CD4-positive, alpha-beta T cell treated with Interleukin-1 beta for 1 hour (primary cell): ENCODE measurements at places on chromosomes 4 and X.

DNA sequence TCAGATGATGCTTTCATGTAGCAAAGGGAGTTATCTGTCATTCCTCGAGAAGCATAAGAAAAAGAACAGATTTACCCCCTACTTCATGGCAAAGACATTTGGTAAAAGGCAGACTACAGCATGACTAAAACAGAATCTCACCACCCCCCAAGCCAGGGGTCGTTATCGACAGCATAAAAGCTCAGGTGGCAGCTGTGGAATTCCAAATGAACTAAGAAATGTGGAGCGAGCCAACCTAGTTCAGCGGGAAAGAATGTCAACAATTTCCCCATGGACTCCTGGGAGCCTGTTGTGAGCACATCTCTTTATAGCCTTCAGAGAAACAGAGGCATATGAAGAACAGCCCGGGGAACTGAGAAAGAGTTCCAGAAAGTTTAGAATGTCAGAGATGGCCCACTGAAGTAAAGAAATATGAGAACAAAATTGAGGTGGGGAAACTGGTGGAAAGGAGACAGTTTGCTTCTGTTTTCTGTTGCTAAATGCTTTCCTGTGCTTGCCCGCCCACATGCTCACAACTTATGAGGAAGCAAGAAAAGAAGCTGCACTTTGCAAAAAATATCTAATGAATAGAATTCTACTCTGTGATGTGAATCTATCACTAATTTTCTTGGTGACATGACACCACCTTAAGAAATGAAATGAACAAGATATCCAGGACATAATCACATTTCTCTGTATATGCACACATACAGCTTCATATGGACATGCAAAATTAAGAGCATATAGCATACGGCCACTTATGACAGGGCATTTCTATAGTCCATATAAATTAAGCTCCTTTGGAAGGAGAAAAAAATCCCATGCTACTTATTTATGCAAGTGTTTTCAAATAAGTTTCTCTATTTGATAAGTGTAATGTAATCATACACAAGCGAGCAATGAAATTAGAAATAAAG is 135.3 kb upstream of the MID1 start:
- DNase-seq: no peak

- no peak for DNase-seq
These were observed 851.6 kb downstream of the CENPC start for GRCh38 chr4:66693694-66694093.

GRCh38 chrX:83339724-83340123 is 168.4 kb upstream of the POU3F4 start:
- DNase-seq: no peak

- DNase-seq: no peak
These were observed 28.3 kb upstream of the NWD2 start for GRCh38 chr4:37216209-37216608.

- DNase-seq: no peak
These were observed 74.8 kb upstream of the SLC34A2 start for GRCh38 chr4:25580633-25581467.

DNA sequence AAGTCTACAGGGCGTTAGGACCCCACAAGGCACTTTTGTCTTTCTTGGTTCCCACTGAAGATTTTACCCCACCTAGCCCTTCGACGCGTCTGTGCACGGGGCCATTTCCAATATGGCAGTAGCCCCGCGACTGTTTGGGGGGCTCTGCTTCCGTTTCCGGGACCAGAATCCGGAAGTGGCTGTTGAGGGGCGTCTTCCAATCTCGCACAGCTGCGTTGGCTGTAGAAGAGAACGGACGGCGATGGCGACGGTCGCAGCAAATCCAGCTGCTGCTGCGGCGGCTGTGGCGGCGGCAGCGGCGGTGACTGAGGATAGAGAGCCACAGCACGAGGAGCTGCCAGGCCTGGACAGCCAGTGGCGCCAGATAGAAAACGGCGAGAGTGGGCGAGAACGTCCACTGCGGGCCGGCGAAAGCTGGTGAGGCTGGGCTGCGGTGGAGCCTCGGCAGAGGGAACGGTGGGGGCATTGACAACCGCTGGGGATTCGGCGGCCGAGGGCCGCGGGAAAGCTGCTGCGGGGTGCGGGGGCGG is at the start of gene USP11:
TSS of gene USP11 (plus strand) at position 207 of the 530 bp plus-strand sequence. CDS start at position 242, 35 bp downstream.
- DNase-seq: peak; percentile 78

DNA sequence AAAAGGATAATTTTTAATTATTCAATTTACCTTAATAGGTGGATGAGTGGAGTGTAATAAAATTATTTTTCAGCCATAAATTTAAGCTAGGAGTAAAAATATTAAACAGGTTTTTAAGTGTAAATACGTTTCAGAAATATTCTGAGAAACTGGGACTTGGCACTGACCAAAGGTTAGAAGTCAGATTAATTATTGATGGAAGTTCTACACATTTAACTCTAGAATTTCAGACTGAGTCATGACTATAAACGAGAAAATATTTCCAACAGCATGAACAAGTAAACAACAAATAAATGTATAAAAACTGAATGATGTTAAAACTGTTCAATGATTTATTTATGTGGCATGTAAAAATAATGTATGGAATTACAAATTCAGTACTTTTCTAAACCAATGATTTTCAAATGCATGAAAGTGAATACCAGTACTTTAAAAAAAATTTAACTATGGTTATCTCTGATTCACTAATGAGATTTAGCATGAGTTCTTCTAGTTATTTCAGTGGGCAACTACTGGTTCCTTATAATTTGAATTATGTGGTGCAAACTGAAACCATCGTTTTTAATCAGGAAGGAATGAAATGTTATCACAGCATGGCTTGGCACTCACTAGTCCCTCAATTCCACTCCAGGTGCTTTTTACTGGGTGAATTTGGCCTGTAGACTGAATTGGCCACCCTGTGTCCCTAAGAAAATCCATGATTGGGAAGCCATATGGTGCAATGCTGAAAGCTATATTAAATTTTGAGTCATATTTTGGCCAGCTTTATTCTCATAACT is 244.2 kb downstream of the FSTL5 start:
- DNase-seq: no peak

- DNase-seq: no peak
These were observed 138.4 kb upstream of the ARX start for GRCh38 chrX:25154168-25154567.

DNA sequence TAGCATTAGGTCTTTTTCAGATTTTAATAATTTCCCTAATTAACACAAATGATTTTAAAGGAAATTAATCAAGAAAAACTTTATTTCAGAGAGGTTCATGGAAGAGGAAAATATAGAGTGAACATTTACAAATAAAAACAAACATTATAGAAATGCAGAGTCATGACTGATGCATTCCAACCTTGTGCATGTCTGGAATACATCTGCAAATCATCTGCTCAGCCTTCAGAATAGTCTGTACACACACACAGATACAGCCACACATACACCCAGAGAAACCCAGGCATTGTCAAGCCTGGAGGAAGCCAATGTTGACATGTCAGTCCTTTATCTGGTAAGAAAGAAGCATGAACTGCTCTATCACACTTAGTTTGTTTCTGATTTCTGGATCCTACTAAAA is 61.3 kb upstream of the NFKB1 start:
- DNase-seq: no peak

DNA sequence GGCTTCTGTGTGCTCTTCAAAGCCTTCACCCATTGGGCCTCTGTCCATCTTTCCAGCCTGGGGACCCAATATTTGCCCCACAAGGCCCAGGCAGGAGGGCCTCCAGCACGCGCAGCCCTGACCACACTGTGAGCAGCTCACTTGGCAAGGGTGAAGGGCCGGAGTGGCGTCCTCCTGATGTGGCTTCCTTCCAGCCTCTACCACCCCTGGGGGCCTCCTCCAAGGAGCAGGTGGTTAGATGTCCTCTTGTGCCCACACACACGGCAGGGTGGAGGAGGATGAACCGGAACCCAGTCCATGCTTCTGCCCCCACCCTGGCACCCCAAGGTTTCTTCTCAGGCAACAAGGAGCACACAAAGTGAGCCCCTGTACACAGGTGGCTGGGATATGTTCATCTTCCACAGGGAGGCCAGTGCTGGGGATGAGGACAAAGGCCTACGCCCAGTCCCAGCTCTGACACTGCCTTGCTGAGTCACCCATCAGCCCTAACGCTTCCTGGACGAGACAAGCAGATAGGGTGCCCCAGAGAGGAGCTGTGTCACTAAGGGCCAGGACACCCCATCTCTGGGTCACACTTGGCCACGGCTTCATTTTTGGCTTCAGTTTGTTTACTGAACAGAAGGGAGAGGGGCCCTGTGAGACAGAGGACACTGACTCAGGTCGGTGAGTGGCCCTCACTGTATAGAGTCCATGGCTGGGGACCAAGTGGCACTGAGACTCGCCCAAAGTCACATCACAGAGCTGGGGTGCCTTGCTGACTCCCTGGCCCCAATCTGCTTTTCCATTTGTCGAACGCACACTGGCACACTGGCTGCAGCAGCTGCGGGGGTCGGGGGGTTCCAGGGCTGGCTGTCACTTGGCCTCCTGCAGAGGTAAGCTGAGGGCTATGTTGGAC is 1.9 kb downstream of the UBL4A start:
- no peak for DNase-seq

DNA sequence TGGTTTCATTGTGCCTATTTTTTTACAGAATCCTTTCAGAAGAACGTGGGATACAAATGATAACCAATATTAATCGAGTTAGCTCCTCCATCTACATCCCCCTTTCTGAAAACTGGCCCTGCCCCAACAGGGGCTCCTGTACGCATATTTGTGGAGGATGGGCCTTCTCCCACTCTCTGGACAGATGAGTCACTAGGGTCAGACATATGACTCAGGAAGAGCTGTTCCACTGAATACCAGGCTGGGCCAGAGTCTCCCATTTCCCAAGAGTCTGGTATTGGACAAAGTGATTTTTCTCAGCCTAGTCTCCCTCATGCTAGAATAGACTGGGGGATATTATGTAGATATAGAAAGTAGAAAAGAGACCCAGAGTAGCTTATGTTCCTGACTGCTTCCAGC is 142.4 kb downstream of the TSPAN5 start:
- DNase-seq: no peak

GRCh38 chrX:68083510-68083909 is 349.8 kb downstream of the OPHN1 start:
- DNase-seq: no peak

GRCh38 chr4:13641084-13641483 is 13.6 kb upstream of the BOD1L1 start:
- DNase-seq: no peak

- no peak for DNase-seq
These were observed 4.0 kb upstream of the PCDH7 start for GRCh38 chr4:30716158-30716557.

- DNase-seq: no peak
These were observed 35.3 kb downstream of the AREG start for GRCh38 chr4:74480267-74480666.

DNA sequence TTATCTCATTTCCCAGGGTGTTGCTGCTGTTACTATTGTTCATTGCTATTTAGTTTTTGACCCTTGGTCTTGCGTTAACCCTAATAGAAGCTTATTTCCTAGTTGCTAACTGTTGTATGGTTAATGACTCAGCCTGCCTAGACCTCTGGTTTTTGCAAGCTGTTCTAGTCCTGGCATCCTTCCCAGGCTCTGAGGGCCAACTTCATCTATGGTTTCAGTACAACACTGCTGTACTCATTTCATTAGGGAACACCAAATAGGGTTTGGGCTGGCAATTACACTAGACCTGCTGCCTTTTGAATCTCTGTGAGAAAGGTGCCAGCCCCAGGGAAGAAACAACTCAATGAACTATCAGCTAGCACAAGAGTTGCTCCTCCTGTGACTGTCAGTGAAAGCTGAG is 59.6 kb downstream of the DCX start:
- DNase-seq: no peak

GRCh38 chr4:66804979-66805378 is 740.3 kb downstream of the CENPC start:
- DNase-seq: no peak

- DNase-seq: no peak
These were observed 322.8 kb upstream of the DIAPH2 start for GRCh38 chrX:96361844-96362243.

DNA sequence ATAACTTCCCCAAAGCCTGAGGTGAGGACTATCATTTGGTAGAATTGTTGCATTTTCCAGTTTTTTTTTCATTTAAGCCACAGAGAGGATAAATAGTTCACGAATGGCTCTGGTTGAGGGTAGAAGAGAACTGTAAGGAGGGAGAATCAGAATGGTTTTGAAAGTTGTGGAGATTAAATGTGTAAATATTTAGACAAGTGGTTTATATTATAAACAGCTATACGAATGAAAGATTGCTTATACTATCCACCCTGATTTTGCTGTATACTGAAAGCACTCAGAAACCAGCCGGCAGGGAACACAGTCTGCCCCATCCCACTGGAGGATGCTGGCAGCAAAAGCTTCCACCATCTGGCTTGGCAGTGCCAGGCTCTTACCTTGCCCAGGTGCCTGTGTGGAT is 341.1 kb downstream of the RAPGEF2 start:
- no peak for DNase-seq

DNA sequence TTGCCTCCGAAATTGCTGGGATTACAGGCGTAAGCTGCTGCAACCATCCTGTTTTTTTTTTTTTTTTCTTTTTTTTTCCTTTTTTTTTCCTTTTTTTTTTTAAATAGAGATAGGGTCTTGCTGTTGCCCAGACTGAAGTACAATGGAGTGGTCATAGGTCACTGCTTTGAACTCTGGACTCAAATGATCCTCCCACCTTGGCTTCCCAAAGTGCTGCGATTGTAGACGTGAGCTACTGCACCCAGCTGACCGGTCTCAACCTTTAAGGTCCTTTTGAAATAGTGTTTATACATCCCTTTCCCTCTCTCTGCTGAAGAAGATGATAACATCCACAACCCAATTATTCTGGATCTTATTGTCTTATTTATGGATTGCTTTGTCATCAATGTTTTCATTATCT is 548.7 kb downstream of the GBA3 start:
- no peak for DNase-seq
